ENCODE measurements at places on chromosomes 12 and 14. TPM values are rescaled to one million over a fixed set of nuclear protein-coding genes. Genes with fewer than 3 reads are reported as not detected.

SLC6A12 gene
- 6.4 TPM for polyA plus RNA-seq

TMEM132C gene
- 3.3 TPM for polyA plus RNA-seq

CCNT1 gene
- 42.0 TPM for polyA plus RNA-seq

IRF9 gene
- polyA plus RNA-seq = 74.8 TPM
